Esophagus squamous epithelium (tissue), 5 donors: ENCODE measurements at places on chromosomes 7 and 10.

- DNase-seq, result no peak
Observed at GRCh38 chr10:79984851-79985250, 35.9 kb upstream of the SFTPD start.

GRCh38 chr10:6128087-6128486 lies 39.3 kb downstream of the RBM17 start:
- no peak for DNase-seq

DNA sequence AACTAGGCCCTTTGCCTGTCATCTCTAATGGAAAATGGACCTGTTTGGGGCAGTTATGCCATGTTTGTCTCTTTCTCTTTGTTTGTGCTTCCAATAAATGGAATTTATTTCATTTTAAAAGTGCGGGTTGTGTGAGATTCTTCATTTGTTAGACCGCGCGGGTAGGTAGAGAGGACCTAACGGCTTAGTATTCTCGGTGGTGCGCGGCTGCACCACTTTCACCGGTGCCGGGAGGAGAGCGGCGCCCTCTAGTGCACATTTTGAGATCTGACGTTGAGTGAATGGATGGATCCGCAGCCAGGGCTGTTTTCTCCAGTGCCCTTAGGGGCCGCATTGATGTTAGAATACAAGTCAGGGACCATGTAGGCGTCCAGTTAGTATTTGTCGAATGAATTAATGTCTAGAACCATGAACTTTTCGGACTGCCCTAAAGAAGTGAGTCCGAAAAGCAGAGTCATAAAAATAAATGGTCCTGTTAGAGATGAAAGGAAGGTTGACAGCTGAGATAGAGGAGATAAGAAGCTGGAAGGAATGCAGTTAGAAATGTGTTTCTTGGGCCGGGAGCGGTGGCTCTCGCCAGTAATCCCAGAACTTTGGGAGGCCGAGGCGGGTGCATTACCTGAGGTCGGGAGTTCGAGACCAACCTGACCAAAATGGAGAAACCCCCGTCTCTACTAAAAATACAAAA lies 29.3 kb upstream of the GIMAP8 start:
- DNase-seq, result no peak

DNA sequence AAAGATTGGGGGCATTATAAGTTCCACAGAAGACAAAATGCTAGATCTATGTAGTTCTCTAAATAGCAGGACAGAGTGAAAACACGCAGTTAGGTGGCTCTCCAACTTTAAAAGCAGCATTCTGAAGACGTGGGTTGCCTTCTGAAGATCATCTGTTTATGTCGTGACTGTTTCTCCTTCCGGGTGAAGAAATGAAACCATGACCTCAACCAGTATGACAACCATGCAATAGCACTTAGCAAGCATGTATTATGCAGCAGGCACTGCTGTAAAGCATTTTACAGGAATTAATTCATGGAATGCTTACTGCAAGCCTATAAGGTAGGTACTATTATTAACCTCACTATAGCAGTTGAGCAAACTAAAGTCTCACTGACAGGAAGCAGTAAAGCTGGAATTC lies 125.2 kb downstream of the SLC25A13 start:
- DNase-seq, result no peak

DNA sequence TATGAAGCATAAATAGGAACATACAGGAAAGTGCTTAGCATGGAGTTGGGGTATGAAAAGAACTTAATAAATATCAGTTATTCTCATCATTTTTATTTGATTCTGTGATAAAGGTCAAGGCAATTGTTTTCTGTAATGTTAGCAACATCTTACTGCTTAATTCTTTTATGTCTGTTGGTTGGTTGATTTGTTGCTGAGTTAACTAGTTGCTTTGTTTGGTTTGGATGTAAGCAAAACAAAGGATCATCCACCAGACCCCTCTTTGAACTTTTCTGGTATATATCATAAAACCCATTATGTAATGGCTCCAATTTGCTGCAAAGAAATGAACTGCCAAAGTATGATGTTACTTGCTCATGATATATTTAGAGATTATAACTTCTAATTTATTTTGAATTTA lies 44.5 kb downstream of the CH25H start:
- no peak for DNase-seq

DNA sequence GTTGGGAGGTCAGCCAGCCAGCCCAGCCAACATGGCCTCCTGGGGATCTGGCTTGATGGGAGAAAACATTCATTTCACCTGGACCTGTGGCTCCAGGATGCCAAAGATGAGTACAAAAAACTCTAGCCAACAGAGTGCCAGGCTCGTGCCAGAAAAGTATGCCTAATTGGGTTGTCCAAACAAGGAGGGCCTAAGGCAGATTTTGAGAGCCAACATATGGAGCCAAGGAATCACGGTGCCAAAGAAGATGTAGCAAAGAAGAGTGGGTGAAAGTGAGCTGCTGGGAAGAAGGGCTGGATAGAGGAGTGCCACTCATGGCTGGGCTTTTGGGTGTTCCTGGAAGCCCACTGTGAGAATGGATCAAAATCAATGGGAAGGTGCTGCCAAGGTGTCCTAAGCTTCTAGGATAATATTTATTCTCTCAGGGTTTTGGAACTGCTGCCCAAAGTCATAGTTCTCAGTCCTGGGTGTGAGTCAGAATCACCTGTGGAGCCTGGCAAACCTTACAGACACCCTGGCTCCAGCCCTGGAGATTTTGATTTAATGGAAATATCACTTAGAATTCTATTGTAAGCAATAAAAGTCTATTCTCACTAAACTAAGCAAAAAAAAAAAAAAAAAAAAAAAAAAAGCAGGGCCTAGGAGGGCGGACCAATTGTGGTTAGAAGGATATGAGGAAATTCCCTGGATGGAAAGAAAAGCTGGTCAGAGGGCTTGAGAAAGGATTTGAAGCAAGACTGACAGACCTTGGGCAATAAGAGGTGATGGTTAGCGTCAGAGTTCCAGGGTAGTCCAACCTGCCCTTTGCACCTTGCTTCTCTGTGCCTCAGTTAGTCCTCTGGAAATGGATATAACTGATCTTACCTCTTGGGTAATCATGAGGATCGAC lies 182.2 kb upstream of the PRR15 start:
- no peak for DNase-seq

DNA sequence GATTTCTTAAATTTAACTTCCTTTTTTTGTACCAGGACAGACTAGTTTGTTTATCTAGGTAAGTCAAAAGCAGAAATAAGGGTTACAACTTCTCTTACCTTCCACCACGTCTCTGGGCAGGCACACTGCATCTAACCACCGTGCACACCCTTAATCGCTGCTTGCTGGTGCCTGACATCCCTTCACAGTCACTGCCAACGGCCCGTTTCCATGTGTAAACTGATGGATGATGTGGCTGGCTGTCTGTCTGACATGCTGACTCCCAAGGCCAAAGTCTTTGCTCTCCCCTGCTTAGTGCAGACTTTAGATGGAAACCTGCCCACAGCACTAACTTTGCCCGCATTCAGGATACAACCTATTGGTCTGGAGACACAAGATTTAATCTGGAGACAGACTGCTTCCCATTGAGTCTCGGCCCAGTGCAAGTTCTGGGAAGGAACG lies 1.1 kb downstream of the TMEM273 start:
- DNase-seq, result no peak
